ENCODE measurements at places on chromosomes 2 and 18. TPM values are rescaled to one million over a fixed set of nuclear protein-coding genes. Genes with fewer than 3 reads are reported as not detected.
A peak's percentile ranks its signal among the peaks of the same experiment; 100 is the strongest.

CIDEA gene
- total RNA-seq, result not detected

CD8B gene
- 296 TPM for total RNA-seq

GAD1 gene
- 3.7 TPM for total RNA-seq

DNA sequence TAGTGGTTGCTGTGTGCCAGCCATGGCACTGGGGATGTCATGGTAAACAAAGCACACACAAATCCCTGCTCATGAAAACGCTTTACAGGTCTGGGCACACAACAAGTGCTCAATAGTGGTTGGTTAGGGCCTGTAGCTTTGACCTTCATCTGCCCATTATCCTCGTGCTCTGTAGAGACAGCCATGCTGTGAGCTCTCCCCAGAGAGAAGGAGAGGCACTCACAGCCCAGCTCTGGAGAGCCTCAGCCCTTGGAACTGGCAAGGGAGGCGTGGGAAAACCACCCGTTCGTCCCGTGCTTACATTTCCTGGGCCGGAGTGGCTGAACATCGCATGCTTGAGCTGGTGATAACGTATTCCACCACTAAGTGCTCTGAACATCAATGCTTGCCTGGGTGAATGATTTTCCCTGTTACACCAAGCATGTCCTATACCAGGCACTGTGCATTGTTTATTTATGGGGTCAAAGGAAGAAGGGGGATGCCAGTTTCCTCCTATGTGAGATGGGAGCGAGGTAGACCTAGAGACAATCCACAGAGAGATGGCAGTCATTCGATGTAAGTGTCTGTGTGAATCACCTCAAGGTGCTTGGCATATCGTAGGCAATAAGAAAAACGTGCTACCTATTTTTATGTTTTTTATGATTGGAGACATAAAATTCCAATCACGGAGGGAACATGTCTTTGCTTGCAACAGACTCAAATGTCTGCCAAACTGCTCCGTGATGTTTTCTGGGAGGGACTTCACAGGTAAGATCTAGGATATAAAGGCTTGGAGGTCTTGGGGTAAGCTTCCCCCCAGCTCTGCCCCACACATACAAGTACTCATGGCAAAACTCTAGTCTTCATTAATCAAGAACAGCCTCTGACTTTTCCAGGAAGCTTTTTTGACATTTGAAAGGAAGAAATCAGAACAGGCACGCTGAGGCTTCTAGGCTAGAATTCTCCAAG lies 75.5 kb downstream of the DDX1 start:
- H3K36me3 ChIP-seq, result no peaks in the 10 kb centered on the region
- DNase-seq, result no peak
- H3K27ac ChIP-seq, result no peak overlapping the region

ANKRD30BL gene
- total RNA-seq, result not detected

- no peak overlapping the region for H3K4me3 ChIP-seq
- H3K27ac ChIP-seq, result no peak overlapping the region
- DNase-seq, result no peak
- peaks cover 24% of the 10 kb centered on the region for H3K27me3 ChIP-seq
- H3K36me3 ChIP-seq, result no peaks in the 10 kb centered on the region
Observed at GRCh38 chr2:39547811-39548719, 111.0 kb upstream of the MAP4K3 start.

DNA sequence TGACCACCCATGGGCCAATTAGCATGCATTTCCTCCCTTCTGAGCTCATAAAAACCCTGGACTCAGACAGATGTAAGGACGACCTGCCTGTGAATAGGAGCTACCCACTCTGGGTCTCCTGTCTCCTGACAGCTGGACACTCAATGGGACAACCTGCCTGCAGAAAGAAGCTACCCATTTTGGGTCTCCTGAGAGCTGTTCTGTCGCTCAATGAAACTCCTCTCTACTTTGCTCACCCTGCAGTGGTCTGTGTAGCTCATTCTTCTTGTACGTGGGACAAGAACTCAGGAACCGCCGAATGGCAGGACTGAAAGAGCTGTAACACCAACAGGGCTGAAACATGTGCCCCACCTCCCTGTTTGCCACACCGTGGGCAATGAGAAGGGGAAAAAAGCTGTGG lies 60.3 kb upstream of the DYNC1I2 start:
- no peaks in the 10 kb centered on the region for H3K36me3 ChIP-seq
- DNase-seq, result no peak
- no peak overlapping the region for H3K27ac ChIP-seq
- H3K4me1 ChIP-seq, result no peaks in the 10 kb centered on the region
- peaks cover 8% of the 10 kb centered on the region for H3K27me3 ChIP-seq
- H3K4me3 ChIP-seq, result no peak overlapping the region

ALPP gene
- not detected for total RNA-seq

DNA sequence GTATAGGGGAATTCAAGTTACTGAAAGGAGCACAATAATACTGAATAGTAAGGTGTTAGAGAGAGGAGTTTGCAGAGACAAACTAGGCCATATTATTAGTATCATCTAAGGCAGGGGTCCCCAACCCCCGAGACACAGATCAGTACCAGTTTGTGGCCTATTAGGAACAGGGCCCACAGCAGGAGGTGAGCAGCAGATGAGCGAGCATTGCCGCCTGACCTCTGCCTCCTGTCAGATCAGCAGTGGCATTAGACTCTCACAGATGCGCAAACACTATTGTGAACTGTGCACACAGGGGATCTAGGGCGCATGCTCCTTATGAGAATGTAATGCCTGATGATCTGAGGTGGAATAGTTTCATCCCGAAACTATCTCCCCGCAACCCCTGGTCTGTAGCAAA lies 41.8 kb upstream of the TMEM200C start:
- H3K27me3 ChIP-seq, result no peaks in the 10 kb centered on the region
- H3K36me3 ChIP-seq, result no peaks in the 10 kb centered on the region
- no peak overlapping the region for H3K4me3 ChIP-seq
- no peaks in the 10 kb centered on the region for H3K4me1 ChIP-seq

DNA sequence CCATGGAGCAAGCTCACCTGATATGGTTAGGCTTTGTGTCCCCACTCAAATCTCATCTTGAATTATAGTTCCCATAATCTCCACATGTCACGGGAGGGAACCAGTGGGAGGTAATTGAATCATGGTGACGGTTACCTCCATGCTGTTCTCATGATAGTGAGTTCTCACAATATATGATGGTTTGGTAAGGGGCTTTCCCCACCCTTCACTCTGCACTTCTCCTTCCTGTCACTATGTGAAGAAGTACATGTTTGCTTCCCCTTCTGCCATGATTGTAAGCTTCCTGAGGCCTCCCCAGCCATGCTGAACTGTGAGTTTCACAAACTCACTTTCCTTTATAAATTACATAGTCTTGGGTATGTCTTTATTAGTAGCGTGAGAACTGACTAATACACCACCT lies 435.7 kb upstream of the ID2 start:
- peaks cover 4% of the 10 kb centered on the region for H3K27me3 ChIP-seq
- H3K4me3 ChIP-seq, result no peak overlapping the region
- H3K36me3 ChIP-seq, result peaks cover 29% of the 10 kb centered on the region
- H3K4me1 ChIP-seq, result peaks cover 1% of the 10 kb centered on the region
- no peak for DNase-seq

- peak overlapping the region; percentile 90 for H3K4me3 ChIP-seq
- peak; percentile 67 for DNase-seq
- peaks cover 40% of the 10 kb centered on the region for H3K4me1 ChIP-seq
- H3K27ac ChIP-seq, result peak overlapping the region; percentile 93
- no peaks in the 10 kb centered on the region for H3K27me3 ChIP-seq
Observed at GRCh38 chr2:86806059-86806857, 15.5 kb upstream of the CD8A start.

- H3K4me1 ChIP-seq, result peaks cover 2% of the 10 kb centered on the region
- H3K4me3 ChIP-seq, result no peak overlapping the region
- no peaks in the 10 kb centered on the region for H3K36me3 ChIP-seq
- peaks cover 12% of the 10 kb centered on the region for H3K27me3 ChIP-seq
- no peak for DNase-seq
Observed at GRCh38 chr18:36757991-36758390, 70.8 kb downstream of the TPGS2 start.

DNA sequence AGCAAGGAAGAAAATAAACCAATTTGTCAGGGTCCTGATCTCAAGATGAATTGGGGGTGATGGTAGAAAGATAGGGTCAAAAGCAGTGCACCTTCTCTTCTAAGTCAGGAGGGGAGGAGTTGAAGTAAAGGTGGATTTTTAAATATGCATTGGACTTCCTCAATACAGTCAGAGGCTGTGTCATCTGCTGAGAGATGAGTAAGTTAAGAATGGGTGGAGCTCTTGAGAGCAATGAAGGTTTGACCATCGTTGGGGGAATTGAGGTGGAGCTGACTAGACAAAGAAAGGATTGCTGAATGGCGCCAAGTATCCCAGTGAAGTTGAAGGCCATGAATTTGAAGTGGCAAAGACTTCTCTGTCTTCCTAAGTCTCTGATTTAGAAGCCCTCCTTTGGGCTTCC lies 18.4 kb upstream of the CPO start:
- no peak overlapping the region for H3K4me3 ChIP-seq
- H3K27ac ChIP-seq, result no peak overlapping the region
- no peaks in the 10 kb centered on the region for H3K27me3 ChIP-seq
- no peak for DNase-seq
- H3K4me1 ChIP-seq, result no peaks in the 10 kb centered on the region

- no peak overlapping the region for H3K4me3 ChIP-seq
- peaks cover 12% of the 10 kb centered on the region for H3K4me1 ChIP-seq
- peaks cover 34% of the 10 kb centered on the region for H3K36me3 ChIP-seq
- H3K27me3 ChIP-seq, result no peaks in the 10 kb centered on the region
- H3K27ac ChIP-seq, result no peak overlapping the region
Observed at GRCh38 chr2:200414367-200414766, 95.5 kb downstream of the KCTD18 start.

AMER3 gene
- not detected for total RNA-seq

GRCh38 chr2:43325107-43325811 lies 98.9 kb upstream of the ZFP36L2 start:
- H3K36me3 ChIP-seq, result peaks cover 11% of the 10 kb centered on the region
- H3K4me3 ChIP-seq, result no peak overlapping the region
- DNase-seq, result no peak
- no peaks in the 10 kb centered on the region for H3K4me1 ChIP-seq
- no peak overlapping the region for H3K27ac ChIP-seq

DNA sequence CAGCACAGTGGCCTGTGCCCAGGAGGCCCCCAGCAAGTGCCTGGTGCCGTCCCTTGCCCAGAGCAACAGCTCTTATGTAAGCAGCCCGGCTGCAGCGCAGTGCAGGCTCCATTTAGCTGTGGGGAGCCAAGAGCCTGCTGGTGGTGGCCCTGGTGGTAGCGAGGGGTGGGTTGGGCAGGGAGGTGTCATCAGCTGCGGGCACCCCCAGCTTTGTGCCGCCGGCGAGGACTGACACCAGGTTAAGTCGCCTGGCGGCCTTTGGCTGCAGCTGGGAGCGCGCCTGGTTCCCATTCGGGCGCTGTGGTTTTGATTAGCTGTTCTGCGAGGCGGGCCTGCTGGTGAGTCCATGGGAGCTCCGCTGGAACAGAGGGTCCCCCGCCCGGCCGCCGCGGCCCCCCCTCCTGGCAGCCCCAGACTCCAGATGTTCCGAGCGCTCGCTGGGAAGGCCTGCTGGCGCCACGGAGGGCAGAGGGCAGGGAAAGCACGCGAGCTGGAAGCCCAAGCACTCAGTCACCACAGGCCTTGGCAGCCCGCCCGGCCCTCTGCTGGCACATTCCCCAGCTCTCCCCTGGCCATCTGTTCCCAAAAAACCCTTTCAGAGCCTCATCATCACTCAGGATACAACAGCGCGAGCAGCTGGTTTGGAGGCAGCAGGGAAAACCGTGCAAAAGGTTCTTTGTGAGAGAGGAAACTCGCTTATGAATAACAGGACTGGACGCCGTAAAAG lies 18.4 kb downstream of the ATOH8 start:
- H3K27me3 ChIP-seq, result peaks cover 45% of the 10 kb centered on the region
- H3K27ac ChIP-seq, result no peak overlapping the region
- H3K4me3 ChIP-seq, result no peak overlapping the region
- H3K4me1 ChIP-seq, result peaks cover 5% of the 10 kb centered on the region
- DNase-seq, result no peak

TMEM247 gene
- total RNA-seq, result not detected

GCG gene
- not detected for total RNA-seq

MERTK gene
- total RNA-seq, result 0.30 TPM

GRCh38 chr18:30361864-30362540 lies 680.5 kb downstream of the DSC3 start:
- H3K4me1 ChIP-seq, result no peaks in the 10 kb centered on the region
- no peak for DNase-seq
- no peak overlapping the region for H3K4me3 ChIP-seq
- H3K36me3 ChIP-seq, result no peaks in the 10 kb centered on the region
- no peak overlapping the region for H3K27ac ChIP-seq

MYL12B gene
- 322 TPM for total RNA-seq

PSTPIP2 gene
- total RNA-seq, result 16.1 TPM

- H3K4me1 ChIP-seq, result no peaks in the 10 kb centered on the region
- H3K4me3 ChIP-seq, result no peak overlapping the region
- DNase-seq, result no peak
- no peak overlapping the region for H3K27ac ChIP-seq
Observed at GRCh38 chr2:225937625-225938187, 538.2 kb downstream of the NYAP2 start.

GRCh38 chr18:5417342-5417741 lies 121.8 kb upstream of the ZBTB14 start:
- H3K4me3 ChIP-seq, result no peak overlapping the region
- DNase-seq, result no peak
- peaks cover 12% of the 10 kb centered on the region for H3K27me3 ChIP-seq

- no peak overlapping the region for H3K4me3 ChIP-seq
- no peaks in the 10 kb centered on the region for H3K36me3 ChIP-seq
- H3K27ac ChIP-seq, result no peak overlapping the region
- no peaks in the 10 kb centered on the region for H3K27me3 ChIP-seq
- DNase-seq, result no peak
Observed at GRCh38 chr2:55970500-55970899, 46.9 kb upstream of the EFEMP1 start.

- H3K4me1 ChIP-seq, result no peaks in the 10 kb centered on the region
- no peaks in the 10 kb centered on the region for H3K36me3 ChIP-seq
- H3K4me3 ChIP-seq, result no peak overlapping the region
- no peak for DNase-seq
- peaks cover 14% of the 10 kb centered on the region for H3K27me3 ChIP-seq
Observed at GRCh38 chr2:218003981-218004419, 1.2 kb upstream of the TNS1 start.

- H3K4me3 ChIP-seq, result no peak overlapping the region
- DNase-seq, result no peak
- no peaks in the 10 kb centered on the region for H3K36me3 ChIP-seq
Observed at GRCh38 chr2:21230140-21230539, 106.4 kb downstream of the TDRD15 start.

Data from activated CD8-positive, alpha-beta memory T cell treated with anti-CD3 and anti-CD28 coated beads, Interleukin-2, amount 10 ng/mL, durations not matched to agents 7 days and 5 days (primary cell).